ENCODE measurements at places on chromosomes 3 and 15.
A peak's percentile ranks its signal among the peaks of the same experiment; 100 is the strongest.

GRCh38 chr15:101201411-101202174 lies 50.3 kb downstream of the CHSY1 start:
- peak; percentile 33 for DNase-seq

DNA sequence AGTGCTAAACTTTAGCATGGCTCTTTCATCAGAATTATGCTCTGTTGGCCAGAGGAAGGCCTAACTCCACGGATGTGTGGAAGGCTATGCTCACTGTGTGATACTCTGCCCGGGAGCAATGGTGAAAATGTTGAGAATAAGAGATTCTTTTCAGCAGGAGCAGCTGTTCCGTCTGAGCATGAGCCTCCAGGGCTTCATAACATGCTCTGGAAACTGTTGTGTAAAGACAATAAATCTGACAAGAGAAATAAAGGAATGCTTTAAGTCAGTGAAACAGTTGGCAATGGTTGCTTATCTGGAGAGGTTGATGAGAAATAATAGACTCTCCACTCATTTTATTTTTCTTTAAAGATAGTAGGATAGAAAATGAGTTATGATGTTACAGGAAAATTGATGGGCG lies 269.8 kb downstream of the DIPK2A start:
- DNase-seq, result no peak

DNA sequence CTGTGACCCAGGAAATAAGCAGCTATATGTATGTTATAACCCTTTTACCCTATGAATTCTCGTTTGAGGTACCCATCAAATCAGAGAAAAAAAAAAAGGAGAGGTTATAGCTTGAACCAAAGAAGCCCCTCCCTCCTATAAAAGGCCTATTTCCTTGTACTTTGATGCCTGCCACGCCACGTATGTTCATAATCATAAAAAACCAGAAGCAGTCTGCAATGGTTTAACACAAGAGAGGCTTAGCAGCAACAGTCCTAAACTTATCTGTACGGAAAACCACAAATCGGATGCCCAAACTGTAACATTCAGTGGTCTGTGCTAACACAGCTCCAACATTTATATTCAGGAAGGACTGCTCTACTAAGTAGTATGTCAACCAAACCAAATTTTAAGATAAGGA lies 21.2 kb downstream of the CCR8 start:
- DNase-seq, result peak; percentile 31

- peak; percentile 93 for DNase-seq
Measured at GRCh38 chr3:42025370-42026138, 63.7 kb upstream of the ULK4 start.

GRCh38 chr15:101213570-101213969 lies 38.3 kb downstream of the CHSY1 start:
- DNase-seq, result no peak

GRCh38 chr3:37922721-37923568 lies 61.3 kb downstream of the CTDSPL start:
- no peak for DNase-seq

GRCh38 chr3:117548600-117548999 lies 839.0 kb downstream of the TUSC7 start:
- no peak for DNase-seq

DNA sequence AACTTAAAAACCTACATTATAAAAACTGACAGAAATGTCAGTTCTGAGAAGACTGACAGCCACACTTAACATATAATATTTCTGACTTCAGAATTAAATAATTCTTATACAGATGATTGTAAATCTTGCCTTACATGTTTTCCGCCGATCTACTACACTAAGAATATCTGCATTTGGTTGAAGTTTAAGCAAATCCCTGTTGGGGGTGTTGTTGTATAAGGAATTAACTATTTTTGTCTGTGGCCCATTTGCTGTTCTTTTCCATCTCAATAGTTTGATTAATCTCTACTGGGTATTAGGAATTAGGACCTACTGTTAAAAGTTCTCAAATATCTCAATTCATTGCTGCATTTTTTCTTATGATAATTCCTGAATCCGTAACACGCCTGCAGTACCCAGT lies 838.3 kb upstream of the ROBO1 start:
- DNase-seq, result peak; percentile 10

- no peak for DNase-seq
Measured at GRCh38 chr15:42032376-42033213, 11.8 kb upstream of the PLA2G4E start.

DNA sequence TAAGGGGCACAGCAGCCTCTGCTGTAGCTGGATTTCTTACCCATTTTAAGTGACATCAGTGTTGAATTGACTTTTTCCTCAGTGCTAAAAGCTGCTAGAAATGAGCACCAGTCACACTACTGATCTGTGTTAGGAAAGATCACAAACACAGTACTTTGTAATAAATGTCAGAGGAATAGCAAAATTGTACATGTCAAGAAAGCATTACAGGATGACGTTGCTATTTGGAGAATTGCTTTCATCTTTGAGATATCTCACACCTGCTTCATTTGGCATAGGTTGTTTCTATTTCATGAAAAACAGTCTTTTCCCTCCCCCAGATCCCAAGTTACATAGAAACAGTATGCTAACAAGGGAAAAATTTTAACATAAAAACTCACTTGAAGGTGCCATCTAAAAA lies 77.8 kb downstream of the SLC25A26 start:
- peak; percentile 18 for DNase-seq

GRCh38 chr3:66622756-66623457 lies 122.1 kb upstream of the LRIG1 start:
- DNase-seq, result peak; percentile 87

DNA sequence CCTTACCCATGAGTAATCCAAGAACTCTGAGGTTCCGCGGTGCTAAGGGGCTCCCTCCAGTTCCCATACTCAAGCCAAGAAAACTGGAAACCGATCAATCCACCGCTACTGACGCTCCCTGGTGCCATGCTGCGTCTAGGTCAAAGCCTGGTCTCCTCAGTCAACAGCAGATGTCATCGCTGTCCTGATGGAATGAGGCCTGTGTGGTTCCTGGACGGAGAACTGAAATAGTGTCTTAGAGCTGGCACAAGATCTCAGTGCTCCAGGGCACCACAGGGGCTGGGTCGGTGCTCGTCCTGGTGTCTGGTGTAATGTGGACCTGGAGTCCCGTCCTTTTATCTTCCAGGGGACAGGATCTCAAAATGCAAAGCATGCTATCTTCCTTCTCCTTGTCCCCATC lies 373.9 kb upstream of the CFAP20DC start:
- no peak for DNase-seq

DNA sequence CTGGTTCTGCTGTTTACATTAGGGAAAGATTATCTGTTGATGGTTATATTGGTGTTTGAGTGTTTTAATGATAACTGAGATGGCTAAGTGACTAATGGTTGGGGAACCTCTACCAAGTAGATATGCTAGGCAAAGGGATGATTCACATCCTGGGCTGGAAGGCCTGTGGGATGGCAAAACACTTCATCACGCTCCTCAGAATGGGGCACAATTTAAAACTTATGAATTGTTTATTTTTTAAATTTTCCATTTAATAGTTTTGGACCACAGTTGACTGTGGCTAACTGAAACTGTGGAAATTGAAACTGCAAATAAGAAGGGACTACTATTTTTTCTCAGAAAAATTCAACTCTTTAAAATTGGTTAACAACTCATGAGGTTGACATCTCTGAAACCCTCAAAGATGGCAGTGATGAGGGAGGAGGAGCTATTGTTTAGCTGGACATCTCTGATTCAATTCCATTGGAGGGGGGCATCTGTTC lies 100.5 kb upstream of the ZBED2 start:
- no peak for DNase-seq

DNA sequence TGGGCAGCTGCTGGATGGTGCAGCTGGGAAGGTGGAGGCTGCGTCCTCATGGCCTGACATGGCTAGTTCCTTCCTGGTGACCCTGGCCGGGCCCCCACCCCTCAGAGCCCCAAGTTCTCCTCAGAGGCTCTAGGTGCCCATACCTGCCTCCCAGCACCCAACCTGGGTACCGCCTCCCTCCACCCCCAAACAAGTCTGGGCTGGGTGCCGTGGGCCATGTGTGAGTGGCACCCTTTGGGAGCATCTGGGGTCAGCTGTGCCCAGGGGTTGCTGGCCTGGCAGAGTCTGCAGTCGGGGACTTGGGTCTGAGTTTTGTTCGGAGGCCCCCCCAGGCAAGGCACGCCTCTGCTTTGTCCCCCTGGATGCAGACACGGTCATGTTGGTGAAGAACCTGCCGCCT lies 10.5 kb downstream of the PLXNA1 start:
- DNase-seq, result no peak

GRCh38 chr15:62403164-62403809 lies 238.2 kb upstream of the C2CD4B start:
- peak; percentile 29 for DNase-seq

DNA sequence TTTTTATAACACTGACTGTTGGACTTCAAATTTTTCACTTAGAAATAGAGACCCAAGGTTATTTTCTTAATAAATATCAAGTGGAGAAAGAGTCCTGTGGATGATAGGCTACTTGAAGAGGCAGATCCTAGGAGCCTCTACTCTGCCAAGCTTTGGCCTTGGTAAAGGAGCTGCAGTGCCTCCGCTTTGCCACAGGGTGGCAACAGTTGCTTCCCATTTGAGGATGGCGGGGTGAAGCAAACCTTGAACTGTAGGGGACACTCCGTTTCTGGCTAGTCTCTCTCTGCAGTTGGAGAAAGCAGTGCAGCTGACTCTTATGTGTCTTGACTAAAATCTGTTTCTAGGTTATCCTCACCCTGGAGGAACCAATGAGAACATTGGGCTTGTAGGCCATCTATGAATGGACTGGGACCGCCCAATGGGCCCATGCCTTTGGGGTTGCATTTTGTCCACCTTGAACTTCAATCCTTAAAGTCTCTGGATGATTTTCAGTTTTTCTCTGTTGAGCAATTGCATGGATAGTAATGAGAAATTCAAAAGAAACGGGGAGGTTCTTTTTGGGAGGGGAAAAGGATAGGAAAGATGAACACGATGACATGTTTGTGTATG lies 9.8 kb downstream of the SCG5 start:
- DNase-seq, result peak; percentile 58
